ENCODE measurements at places on chromosomes 16 and 17.

DNA sequence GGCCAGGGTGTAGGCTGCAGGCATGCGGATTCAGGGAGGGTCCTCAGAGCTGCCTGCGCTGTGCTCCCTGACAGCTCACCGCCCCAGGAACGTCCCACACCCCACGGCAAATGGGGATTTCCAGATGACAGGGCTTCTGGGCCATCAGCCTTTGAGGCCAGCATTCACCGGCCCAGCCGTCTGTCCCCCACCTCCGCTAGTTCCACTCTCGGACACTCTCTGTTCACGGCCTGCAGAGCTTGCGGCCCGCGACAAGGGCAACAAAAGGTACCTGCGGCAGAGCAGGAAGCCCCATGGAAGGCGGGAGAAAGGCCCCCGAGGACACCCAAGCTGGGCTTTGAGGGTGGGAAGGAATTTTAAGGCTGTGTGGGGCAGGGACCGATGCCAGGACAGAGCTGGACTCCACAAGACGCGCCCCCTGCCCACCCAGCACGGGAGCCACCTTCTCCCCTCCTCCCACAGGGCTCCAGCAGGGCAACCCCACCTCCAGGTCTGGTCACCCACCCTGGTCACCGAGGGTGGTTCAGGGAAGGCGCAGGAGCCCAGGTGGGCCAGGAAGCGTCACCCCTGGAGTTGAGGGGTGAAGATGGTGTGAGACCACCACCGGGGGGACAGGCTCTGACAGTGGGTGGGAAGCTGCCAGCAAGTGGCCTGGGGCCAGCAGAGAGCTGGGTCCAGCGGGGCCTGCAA lies 5.6 kb upstream of the CYBA start:
- DNase-seq, result no peak

DNA sequence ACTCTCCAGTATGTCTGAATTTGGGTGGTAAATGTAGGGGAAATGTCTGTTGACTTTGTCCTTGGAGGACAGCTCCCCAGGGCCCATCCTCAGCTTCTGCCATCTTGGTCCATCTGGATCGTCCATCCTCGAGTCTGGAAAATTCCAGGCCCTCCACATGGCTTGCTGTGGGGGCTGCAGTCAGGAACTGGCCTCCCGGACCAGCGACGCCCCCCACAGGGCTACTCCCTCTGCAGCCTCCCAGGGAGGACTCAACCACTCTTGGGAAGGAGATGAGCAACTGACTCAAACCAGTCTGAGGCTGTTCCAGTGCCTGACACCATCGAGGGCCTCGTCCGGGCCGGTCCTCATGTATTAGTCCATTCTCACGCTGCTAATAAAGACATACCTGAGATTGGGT lies 5.5 kb upstream of the ZG16B start:
- no peak for DNase-seq

- DNase-seq, result no peak
These were observed 4.5 kb upstream of the CA4 start for GRCh38 chr17:60145006-60145935.

DNA sequence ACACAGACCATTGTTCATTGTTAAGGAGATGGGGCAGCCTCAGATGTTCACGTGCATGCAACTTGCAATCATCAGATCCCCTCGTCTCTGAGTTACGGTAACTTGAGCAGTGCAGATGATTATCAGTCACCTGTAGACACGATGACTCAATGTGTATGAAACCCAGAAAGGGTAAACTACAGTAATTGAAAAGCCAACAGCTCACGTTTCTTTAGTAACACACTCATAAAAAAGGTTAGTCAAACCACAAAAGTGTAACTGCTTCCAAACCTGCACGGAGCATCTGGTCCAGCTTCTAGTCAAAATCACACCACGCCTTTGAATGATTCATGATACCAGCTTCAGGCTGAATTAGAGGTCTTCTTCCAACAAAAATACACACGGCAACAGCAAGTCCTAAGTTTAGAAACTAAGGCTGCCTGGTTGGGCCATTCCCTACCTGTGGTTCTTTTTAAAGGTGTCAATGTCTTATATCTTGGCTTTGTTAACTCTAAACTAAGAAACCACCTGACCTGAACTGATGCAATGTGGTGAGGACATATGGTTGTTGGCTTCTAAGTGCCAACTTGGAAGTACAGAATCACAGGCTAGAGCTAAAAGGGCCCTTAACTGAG lies 32.3 kb downstream of the GRB7 start:
- no peak for DNase-seq

- DNase-seq, result no peak
These were observed 5.7 kb upstream of the TOX3 start for GRCh38 chr16:52552643-52553042.

- no peak for DNase-seq
These were observed 5.4 kb downstream of the HIC1 start for GRCh38 chr17:2060385-2060658.

DNA sequence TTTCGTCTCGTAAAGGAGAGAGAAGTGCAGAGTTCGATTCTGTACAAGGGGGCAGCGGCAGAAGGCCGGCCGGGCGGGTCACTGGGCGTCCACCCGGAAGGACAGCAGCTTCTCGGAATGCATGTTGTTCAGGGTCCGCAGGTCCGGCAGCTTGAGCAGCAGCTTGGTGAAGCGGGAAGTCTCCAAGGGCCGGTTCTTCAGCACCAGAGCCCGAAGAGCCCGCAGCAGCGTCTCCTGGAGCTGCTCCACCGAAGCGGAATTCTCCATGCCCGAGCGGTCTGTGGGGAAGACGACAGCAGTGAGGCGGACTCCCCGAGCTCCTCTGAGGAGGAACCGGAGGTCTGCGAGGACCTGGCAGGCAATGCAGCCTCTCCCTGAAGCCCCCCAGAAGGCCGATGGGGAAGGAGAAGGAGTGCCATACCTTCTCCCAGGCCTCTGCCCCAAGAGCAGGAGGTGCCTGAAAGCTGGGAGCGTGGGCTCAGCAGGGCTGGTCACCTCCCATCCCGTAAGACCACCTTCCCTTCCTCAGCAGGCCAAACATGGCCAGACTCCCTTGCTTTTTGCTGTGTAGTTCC lies 7.3 kb downstream of the NR1D1 start:
- no peak for DNase-seq

DNA sequence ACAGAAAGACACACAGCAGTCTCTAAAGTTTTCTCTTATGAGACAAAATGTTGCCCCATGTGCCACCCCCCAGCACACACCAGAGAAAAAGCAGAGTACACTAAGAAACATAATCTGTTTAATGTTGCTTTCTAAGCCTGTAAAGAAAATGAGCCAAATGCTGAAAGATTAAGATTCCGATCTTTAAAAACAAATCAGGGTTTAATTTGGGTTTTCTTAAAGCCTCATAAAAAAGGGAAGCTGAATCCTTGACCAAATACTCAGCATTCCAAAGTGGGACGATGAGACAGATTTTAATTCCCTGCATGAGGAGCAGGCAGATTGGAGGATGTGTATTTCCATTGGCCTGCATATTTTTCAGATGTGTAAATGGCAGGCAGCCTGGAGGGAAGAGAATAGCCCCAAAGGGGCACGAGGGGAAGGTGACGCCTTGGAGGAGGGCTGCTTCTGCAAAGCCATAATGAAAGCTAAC lies 118.4 kb downstream of the COPRS start:
- DNase-seq, result no peak
